ENCODE measurements at places on chromosomes 5 and 9. TPM values are rescaled to one million over a fixed set of nuclear protein-coding genes. Genes with fewer than 3 reads are reported as not detected.

- DNase-seq, result no peak
Measured at GRCh38 chr5:167576126-167576525, 715.3 kb upstream of the WWC1 start.

GRCh38 chr9:11962327-11962726, 730.9 kb upstream of the TYRP1 start:
- DNase-seq, result no peak

DNA sequence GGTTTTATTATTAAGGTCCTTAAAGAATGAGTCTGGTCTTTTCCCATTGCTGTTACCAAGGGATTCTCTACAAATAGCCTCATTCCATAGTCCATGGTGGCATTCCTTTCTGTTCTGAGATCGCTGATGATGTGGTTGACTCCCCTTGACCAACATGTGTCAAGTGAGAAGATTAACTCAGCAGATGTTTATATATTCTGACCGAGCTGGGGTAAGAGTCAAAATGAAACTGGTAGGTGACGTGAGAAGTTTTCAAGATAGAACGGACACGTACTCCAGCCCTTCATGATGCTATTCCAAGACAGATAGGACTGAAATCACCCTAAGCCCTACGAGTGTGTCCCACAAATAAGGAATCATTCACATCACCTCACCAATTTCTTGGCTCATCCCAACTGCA, 155.5 kb upstream of the WWC1 start:
- no peak for DNase-seq

- DNase-seq, result no peak
Measured at GRCh38 chr5:133241179-133242092, 189.6 kb downstream of the HSPA4 start.

DNA sequence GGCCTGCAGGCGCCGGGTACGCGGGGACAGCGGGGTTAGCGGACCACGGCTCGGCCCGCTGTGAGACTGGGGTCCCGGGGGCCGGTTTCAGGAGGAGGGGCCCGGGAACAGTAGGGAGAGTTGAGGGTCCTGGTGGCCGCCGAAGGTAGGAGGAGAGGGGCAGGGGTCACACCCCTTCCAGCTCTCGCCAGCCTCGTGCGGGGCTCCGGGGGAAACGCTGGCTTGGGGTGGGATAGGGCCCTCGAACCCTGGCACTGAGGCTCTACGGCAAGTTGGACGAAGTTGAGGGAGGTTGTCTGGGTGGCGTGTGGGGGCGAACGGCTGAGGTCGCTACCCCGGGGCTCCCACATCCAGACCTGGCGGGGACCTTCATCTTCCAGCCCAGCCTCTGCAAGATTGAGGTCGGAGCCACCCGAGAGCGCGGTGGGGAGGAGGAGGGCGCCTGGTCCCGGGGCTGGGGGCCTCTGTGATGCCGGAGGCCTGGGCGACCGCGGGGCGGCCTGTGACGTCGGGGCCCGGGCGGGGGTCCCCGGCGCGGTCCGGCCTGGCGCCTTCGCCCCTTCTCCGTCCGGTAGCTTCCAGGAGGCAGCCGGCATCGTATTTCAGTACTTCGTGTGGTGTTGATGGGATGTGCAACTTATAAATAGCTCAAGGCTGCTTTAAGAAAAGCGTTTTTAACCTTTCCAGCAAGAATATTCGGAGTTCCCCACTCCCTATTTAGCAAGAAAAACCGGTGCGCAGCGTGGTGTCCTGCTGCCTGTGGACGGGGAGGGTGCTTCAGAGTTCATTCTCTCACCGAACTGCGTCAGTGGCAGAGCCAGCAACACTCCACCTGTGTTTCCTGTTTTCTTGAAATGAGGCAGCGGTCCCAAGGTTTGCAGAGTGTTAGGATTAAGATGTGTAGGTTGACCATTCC, 902 bp downstream of the HABP4 start:
- DNase-seq, result peak; percentile 30

- DNase-seq, result no peak
Measured at GRCh38 chr5:135230251-135230925, 168.6 kb downstream of the MACROH2A1 start.

- no peak for DNase-seq
Measured at GRCh38 chr5:117547192-117547591, 972.6 kb upstream of the SEMA6A start.

- DNase-seq, result no peak
Measured at GRCh38 chr5:161460741-161461140, 85.8 kb downstream of the GABRB2 start.

GRCh38 chr5:57836921-57837320, 354.3 kb upstream of the ACTBL2 start:
- no peak for DNase-seq

BRINP1 gene
- total RNA-seq, result 18.4 TPM

ZBED3 gene
- 7.0 TPM for total RNA-seq

CDC25C gene
- total RNA-seq, result 15.0 TPM

ARHGEF37 gene
- 1.1 TPM for total RNA-seq

FREM1 gene
- 3.0 TPM for total RNA-seq
